ENCODE measurements at places on chromosomes 1 and 21. TPM values are rescaled to one million over a fixed set of nuclear protein-coding genes. Genes with fewer than 3 reads are reported as not detected.
A peak's percentile ranks its signal among the peaks of the same experiment; 100 is the strongest.

Gene SIPA1L2
- total RNA-seq, result 16.3 TPM

GRCh38 chr1:23695667-23696066 is 4.1 kb downstream of the RPL11 start:
- DNase-seq, result no peak

DNA sequence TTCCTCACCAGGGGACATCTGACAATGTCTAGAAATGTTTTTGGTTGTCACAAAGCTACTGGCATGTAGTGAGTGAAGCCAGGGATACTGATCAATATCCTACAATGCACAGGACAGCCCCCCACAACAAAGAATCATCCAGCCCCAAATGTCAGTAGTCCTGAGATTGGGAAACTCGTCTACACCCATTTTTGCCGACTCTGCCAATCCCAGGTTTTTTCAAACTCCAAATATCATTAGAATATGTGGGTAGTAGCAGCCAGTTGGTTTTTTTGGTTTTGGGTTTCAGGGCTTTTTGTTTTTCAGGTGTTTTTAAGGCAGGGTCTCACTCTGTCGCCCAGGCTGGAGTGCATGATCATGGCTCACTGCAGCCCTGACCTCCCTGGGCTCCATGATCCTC is 5.9 kb downstream of the SPATA46 start:
- no peak for DNase-seq

Gene NPR1
- 19.9 TPM for total RNA-seq

GRCh38 chr21:38804789-38805327 is 871 bp upstream of the ETS2 start:
- DNase-seq, result peak; percentile 65

Gene S100B
- 25.6 TPM for total RNA-seq

Data from breast epithelium (tissue), 4 donors.